ENCODE measurements at places on chromosomes 6 and 20. TPM values are rescaled to one million over a fixed set of nuclear protein-coding genes. Genes with fewer than 3 reads are reported as not detected.
A peak's percentile ranks its signal among the peaks of the same experiment; 100 is the strongest.

HLA-DQB2 gene
- not detected for total RNA-seq

NAA20 gene
- total RNA-seq, result 20.6 TPM

DNA sequence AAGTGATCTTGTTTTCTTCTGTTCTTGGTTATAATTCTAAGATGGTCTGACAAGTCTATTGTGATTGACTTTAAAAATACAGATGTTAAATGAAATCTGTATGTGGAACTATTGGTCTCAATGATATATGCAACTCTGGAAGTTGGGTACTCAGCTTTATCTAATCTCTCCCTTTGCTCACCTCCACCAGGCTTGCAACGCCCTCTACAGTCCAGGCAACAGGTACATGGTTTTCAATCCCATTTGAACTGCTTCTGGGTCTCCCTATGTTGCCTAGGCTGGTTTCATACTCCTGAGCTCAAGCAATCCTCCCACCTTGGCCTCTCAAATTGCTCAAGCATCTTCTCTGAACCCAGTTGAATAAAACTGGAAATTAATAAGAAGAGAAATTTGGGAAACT, 25.6 kb upstream of the HLA-DQB1 start:
- peak; percentile 75 for DNase-seq
- no peaks in the 10 kb centered on the region for H3K36me3 ChIP-seq
- H3K27me3 ChIP-seq, result no peaks in the 10 kb centered on the region
- H3K4me3 ChIP-seq, result no peak overlapping the region

- no peak for DNase-seq
- H3K4me3 ChIP-seq, result no peak overlapping the region
- H3K36me3 ChIP-seq, result peaks cover 4% of the 10 kb centered on the region
- no peaks in the 10 kb centered on the region for H3K27me3 ChIP-seq
- peak overlapping the region; percentile 74 for H3K27ac ChIP-seq
- H3K4me1 ChIP-seq, result peaks cover 22% of the 10 kb centered on the region
Observed at GRCh38 chr6:14381829-14382677, 264.5 kb downstream of the CD83 start.

- H3K4me1 ChIP-seq, result no peaks in the 10 kb centered on the region
- H3K4me3 ChIP-seq, result peak overlapping the region; percentile 95
- H3K36me3 ChIP-seq, result peaks cover 35% of the 10 kb centered on the region
- DNase-seq, result no peak
- H3K27ac ChIP-seq, result no peak overlapping the region
Observed at GRCh38 chr6:119076576-119077390, 1.7 kb downstream of the FAM184A start.

DNA sequence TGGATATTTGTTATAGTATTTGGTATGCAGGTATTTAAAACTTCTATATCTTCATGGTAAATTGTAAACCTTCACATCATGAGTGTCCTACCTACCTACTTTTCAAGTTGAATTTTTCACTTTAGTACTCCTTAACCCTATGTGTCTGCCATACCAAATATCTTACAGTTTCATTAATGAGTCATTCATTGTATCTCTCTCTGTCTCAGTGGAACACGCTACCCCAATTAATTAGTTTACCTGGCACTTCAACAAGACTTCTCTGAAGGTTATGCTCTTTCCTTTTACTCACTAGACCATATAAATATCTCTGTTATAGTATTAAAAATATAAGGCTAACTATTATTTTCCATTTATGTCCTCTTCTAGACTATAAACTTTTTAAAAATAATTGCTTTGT, 123.9 kb upstream of the GJE1 start:
- no peaks in the 10 kb centered on the region for H3K36me3 ChIP-seq
- H3K4me1 ChIP-seq, result peaks cover 1% of the 10 kb centered on the region
- no peak overlapping the region for H3K27ac ChIP-seq
- no peaks in the 10 kb centered on the region for H3K27me3 ChIP-seq
- H3K4me3 ChIP-seq, result no peak overlapping the region
- DNase-seq, result no peak
